ENCODE measurements at places on chromosomes 5 and 9. TPM values are rescaled to one million over a fixed set of nuclear protein-coding genes. Genes with fewer than 3 reads are reported as not detected.

DNA sequence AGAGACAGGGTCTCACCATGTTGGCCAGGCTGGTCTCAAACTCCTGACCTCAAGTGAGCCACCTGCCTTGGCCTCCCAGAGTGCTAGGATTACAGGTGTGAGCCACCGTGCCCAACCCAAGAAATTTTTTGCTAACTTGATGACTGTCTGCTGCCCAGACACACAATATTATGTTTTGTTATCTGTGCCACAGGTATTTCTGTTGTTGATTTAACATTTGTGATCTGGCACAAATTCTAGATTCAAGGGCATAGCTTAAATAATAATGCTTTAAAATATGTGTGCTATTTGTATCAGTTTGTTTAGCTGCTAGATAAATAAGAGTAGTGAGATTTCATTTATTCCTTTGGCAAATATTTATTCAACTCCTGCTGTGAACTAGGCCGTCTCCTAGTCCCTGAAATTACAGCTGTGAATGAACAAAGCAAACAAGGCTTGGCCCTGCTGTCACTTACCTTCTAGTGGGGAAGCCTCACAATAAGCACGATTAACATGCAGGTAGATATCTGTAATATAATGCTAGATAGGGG is 35.3 kb downstream of the GAPVD1 start:
- DNase-seq, result no peak

GRCh38 chr9:84857211-84857610 is 187.7 kb downstream of the NTRK2 start:
- DNase-seq, result no peak

GRCh38 chr5:5979377-5979760 is 399.0 kb downstream of the MED10 start:
- DNase-seq, result no peak

GRCh38 chr9:72542917-72543316 is 21.5 kb downstream of the TMC1 start:
- no peak for DNase-seq

GRCh38 chr9:120862452-120862851 is 14.5 kb downstream of the PHF19 start:
- DNase-seq, result no peak

GRCh38 chr5:107930891-107931290 is 260.2 kb upstream of the EFNA5 start:
- no peak for DNase-seq

DNA sequence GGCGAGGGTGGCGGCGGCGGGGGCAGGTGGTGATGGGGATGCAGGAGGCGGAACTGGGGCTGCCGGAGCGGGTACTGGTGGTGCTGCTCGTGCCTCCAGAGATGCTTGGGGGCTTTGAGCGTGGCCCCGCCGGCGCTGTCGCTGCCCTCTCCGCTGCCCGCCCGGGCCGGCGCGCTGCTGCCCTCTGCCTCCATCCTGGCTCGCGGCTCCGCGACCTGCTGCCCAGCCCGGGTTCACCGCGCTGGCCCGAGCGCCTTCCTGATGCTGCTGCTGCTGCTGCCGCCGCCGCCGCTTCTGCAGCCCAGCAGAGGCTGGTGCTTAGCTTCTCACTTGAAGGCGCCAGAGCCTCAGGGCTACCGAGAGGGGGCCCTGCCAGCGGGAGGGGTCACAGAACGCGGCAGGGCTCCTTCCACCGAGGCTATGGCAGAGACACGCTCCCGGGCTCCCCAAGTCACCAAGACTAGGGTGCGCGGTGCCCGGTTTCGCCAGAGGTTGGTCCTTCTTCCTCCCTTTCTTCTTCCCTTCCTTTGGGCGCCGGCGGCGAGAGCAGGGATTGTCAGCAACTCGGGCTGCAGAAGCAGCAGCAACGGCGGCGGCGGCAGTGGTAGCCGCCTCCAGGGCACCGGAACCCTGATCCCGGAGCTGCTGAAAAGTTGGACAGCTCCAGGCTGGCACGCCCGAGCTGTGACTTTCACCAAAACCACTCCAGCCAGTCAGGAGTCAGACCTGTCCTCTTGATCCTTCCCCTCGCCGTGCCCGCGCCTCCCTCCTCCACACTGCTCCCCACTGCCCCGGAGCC is at the start of gene PDE4D:
Gene PDE4D (minus strand): TSS at position 298 of the 799 bp plus-strand sequence.
- no peak for DNase-seq

The EPB41L4B gene
- total RNA-seq, result 147 TPM

The SLCO6A1 gene
- not detected for total RNA-seq

The F2RL2 gene
- 0.84 TPM for total RNA-seq

The WHRN gene
- 6.1 TPM for total RNA-seq

The PRRT1B gene
- 3.5 TPM for total RNA-seq
